ENCODE measurements at places on chromosomes 4 and X. TPM values are rescaled to one million over a fixed set of nuclear protein-coding genes. Genes with fewer than 3 reads are reported as not detected.

Gene KDR
- total RNA-seq: not detected

Gene PAGE2
- not detected for total RNA-seq

Gene KLHL34
- total RNA-seq: 0.71 TPM

Gene SPANXC
- total RNA-seq: not detected

Gene TMSB15A
- total RNA-seq: 0.70 TPM

Gene GAGE1
- not detected for total RNA-seq

Gene FAM3A
- 21.4 TPM for total RNA-seq

DNA sequence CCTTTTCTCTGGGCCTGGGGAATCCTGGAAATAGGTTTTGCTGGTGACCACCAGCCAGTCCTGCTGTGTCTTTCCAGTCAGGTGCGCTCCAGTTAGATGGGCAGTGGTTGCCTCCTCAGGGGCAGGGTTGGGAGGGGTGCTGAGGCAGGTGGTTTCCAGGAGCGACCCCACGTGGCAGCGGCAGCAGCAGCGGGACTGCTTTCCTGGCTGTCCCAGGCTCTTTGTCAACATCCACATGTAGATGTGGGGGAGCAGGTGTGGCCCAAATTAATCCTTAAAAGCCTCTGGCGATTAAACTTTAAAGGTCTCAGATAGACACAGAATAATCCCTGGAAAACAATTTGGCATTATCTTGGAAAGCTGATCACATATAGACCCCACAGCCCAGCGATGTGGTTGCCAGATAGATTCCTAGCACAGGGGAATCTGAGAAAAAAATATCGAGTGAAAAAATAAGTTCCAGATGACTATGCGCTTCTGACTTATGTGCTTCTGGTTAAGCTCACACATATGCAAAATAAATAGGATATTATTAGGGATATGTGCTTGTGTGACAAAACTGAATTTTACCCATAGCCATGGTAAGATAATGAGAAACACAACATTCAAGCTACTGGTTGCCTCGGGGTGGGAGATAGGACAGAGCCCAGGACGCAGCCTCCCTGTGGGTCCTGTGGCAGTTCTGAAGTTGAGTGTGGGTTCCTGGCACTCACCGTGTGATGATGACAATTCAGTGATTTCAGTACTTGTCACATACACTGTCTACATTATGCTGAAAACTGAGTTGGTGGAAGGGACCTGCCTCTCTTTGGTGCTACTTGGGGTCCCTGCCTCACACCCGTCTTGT, 336.4 kb downstream of the ARHGAP10 start:
- peaks cover 18% of the 10 kb centered on the region for H3K36me3 ChIP-seq
- H3K4me1 ChIP-seq: no peaks in the 10 kb centered on the region
- no peak overlapping the region for H3K4me3 ChIP-seq
- H3K27me3 ChIP-seq: no peaks in the 10 kb centered on the region

DNA sequence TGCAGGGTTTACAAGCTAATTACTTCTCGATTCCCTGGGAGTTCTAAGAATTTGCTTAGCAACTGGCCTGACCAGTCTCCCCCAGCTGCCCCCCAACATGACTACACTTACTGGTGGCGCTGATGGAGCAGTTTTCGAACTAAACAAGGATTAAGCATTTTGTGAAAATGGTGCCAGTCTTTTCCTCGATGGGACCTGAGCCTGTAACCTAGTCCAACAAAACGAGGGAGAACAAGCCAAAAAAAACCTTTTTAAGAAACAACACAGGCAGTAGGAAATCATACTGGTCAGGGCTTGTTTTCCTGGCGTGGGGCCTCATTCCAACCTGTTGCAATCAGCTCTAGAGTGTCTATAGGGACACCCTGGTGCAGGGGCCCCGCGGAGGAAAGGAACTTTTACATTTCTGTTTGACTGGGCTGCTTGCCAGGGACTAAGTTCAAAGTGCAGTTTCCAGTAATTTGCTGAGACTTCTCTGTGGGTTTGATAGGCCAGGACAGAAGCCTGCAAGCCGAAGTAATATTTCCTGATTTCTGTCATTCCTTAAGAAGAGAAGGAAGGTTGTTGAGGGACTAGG, 158.7 kb downstream of the SPRY1 start:
- H3K36me3 ChIP-seq: no peaks in the 10 kb centered on the region
- no peak for DNase-seq

- H3K4me3 ChIP-seq: no peak overlapping the region
- no peak for DNase-seq
- H3K27me3 ChIP-seq: no peaks in the 10 kb centered on the region
- H3K27ac ChIP-seq: no peak overlapping the region
- peaks cover 3% of the 10 kb centered on the region for H3K36me3 ChIP-seq
- H3K4me1 ChIP-seq: peaks cover 12% of the 10 kb centered on the region
Measured at GRCh38 chrX:79375340-79375739, 8.2 kb upstream of the ITM2A start.

GRCh38 chr4:69811166-69811565, 48.8 kb downstream of the SULT1E1 start:
- no peak for DNase-seq

DNA sequence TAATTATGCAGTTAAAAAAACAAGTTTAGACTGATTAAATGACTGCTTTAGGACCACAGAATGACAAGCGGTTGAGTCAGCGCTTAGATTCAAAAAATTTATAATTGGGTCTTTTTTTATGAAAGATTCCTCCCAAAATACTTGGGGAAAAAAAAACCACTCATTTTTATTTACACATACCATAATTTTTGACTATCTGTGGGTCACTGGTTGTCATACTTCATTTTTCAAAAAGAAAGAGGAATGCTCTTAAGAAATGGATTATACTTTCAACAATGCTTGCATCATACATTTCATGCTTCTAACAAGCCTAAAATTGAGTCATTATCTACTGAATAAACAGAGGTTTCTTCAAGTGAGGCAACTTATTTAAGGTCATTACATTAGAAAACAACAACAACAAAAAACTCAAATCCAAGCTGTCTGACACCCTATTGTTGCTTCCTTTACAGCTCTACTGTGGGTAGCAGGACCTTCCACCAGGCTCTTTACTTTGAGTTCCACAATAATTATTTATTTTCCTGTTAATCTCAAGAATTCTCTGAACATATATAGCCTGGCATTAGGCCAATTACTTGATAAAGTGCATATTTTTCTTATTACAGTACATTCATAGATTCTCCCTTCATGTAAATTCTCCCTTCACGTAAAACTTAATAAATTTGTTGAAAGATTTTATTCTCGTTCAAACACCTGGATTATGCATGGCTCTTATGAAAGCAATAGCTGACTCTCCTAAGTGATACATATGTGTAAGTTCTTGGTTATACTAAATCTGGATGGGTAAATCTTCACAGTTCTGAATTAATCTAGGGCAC, 445.5 kb downstream of the PCDH10 start:
- no peaks in the 10 kb centered on the region for H3K27me3 ChIP-seq
- no peak overlapping the region for H3K4me3 ChIP-seq
- no peaks in the 10 kb centered on the region for H3K4me1 ChIP-seq
- no peaks in the 10 kb centered on the region for H3K36me3 ChIP-seq

GRCh38 chrX:12791257-12792228, at the start of gene PRPS2:
PRPS2 (plus strand) TSS chrX:12791412; CDS start chrX:12791498, 86 bp downstream.
- H3K27ac ChIP-seq: peak within 1 kb of the TSS; percentile 83
- peak; percentile 81 for DNase-seq
- H3K4me3 ChIP-seq: peak within 1 kb of the TSS; percentile 84
- H3K4me1 ChIP-seq: peaks cover 26% of the 10 kb centered on the region

GRCh38 chr4:145045180-145045579, 52.8 kb downstream of the ANAPC10 start:
- no peak overlapping the region for H3K27ac ChIP-seq
- peaks cover 12% of the 10 kb centered on the region for H3K4me1 ChIP-seq
- no peak overlapping the region for H3K4me3 ChIP-seq
- DNase-seq: no peak
- H3K36me3 ChIP-seq: peaks cover 5% of the 10 kb centered on the region

GRCh38 chr4:119746951-119747350, 118.3 kb upstream of the PDE5A start:
- no peak for DNase-seq
- no peaks in the 10 kb centered on the region for H3K36me3 ChIP-seq
- no peak overlapping the region for H3K4me3 ChIP-seq
- peaks cover 11% of the 10 kb centered on the region for H3K27me3 ChIP-seq

DNA sequence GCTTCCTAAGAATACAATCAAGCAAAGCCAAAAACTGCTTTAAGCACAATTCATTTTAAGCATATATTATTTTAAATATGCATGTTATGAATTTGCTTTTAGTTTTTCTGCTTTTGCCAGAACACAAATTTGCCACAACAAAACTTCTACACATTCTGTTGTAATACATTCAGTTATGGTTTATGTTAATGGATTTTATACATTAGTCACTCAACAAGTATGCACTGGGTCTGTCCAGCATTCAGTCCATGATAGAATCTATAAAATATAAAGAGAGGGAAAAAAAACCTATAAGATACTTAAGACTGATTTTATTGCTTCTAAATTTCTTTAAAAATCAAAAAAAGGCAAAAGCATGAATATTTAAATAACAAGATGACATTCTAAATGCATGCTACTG, 22.2 kb downstream of the IQCM start:
- no peak overlapping the region for H3K4me3 ChIP-seq
- H3K27ac ChIP-seq: no peak overlapping the region
- DNase-seq: no peak
- no peaks in the 10 kb centered on the region for H3K36me3 ChIP-seq
- no peaks in the 10 kb centered on the region for H3K4me1 ChIP-seq

DNA sequence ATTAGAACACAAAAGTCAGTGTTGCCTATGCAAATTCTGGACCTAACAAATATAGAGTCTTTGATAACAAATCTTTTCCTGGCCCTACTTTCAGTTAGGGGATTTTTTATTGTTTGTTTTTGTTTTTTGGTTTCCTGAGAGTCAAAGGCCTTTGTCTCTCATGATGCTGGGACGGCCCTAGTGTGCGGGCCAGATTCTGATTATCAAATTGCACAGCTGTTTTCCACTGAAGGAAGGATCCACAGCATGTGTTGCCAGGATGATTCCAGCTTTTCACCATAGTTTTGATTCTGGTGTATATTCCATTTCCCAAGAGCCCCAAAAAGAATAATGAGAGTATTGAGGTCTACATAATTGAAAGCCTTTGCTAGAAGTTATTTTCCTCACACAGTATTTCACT, 248.2 kb downstream of the CAMK2D start:
- DNase-seq: no peak
- H3K36me3 ChIP-seq: peaks cover 45% of the 10 kb centered on the region
- H3K4me1 ChIP-seq: no peaks in the 10 kb centered on the region
- no peaks in the 10 kb centered on the region for H3K27me3 ChIP-seq
- H3K4me3 ChIP-seq: no peak overlapping the region

DNA sequence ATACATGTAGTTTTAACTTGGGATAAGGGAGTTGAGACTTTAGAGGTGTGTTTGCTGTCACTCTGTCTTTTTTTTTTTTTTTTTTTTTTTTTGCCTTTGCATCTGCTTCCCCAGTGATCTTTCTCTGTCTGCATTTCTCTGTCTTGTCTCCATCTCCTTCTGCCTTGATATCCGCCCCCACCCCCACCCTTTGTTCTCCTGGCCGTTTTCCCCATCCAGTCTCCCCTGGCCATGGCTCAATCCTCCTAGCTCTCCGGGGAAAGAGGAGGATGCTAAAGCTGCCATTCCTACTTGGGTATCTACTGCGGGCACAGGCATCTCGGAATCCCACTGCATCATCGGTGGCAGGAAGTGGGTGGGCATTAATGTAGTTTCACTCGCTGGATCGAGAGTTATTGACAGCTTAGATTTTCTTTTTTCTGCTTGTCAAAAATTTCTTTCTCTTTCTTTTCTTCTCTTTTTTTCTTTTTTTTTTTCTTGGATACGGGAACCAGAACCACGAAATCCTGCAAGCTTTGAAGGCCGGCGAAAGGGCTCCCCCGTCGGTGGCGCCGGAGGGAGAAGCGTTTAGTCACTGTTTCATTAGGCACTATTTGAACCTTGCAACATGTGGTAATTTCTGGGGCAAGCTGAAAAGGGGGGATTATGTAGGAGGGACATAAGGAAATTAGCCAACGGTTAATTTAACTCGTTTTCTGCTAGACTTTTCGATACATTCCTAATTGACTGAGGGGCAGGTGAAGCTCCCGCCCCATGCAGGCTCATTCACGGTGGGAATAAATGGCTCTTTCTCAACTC, 8.2 kb downstream of the GSX2 start:
- H3K4me3 ChIP-seq: peak overlapping the region; percentile 23
- peaks cover 75% of the 10 kb centered on the region for H3K27me3 ChIP-seq
- DNase-seq: no peak
- no peaks in the 10 kb centered on the region for H3K36me3 ChIP-seq
- H3K4me1 ChIP-seq: peaks cover 35% of the 10 kb centered on the region

GRCh38 chr4:128635141-128635954, 174.2 kb upstream of the JADE1 start:
- no peak overlapping the region for H3K27ac ChIP-seq
- DNase-seq: no peak
- no peaks in the 10 kb centered on the region for H3K36me3 ChIP-seq
- H3K4me1 ChIP-seq: no peaks in the 10 kb centered on the region

DNA sequence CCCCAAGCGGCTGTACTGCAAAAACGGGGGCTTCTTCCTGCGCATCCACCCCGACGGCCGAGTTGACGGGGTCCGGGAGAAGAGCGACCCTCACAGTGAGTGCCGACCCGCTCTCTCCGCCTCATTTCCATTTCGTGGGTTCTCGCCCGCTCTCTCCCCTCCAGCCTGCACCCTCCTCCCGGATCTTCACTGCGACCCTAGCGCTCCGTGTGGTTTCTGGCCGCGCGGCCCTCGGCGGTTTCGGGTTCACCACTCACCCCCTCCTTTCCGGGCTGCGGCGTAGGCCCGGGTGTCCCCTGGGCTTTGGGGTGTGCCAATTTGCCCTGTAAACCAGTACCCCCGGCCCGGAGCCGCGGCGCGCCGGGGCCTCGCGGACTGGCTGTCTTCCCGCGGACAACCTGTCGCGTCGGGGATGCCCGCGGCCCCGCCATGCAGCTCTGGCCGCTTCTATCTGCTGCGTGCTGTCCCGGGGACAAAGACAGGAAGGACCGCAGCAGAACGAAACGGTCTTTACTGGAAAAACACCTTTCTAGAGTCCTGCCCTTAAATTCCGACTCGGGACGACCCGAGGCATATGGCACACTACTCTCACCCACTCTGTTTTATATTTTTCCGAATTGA, 737 bp downstream of the FGF2 start:
- H3K36me3 ChIP-seq: peaks cover 1% of the 10 kb centered on the region
- peak overlapping the region; percentile 74 for H3K4me3 ChIP-seq
- H3K27me3 ChIP-seq: peaks cover 60% of the 10 kb centered on the region
- DNase-seq: peak; percentile 45

Measured in activated CD4-positive, alpha-beta memory T cell treated with anti-CD3 and anti-CD28 coated beads for 36 hours (primary cell).